ENCODE measurements at places on chromosomes 7 and 10.

- no peak for DNase-seq
These were observed 180.0 kb upstream of the MDFIC start for GRCh38 chr7:114741911-114742310.

- DNase-seq, result no peak
These were observed 64.8 kb downstream of the SORBS1 start for GRCh38 chr10:95496246-95496911.

DNA sequence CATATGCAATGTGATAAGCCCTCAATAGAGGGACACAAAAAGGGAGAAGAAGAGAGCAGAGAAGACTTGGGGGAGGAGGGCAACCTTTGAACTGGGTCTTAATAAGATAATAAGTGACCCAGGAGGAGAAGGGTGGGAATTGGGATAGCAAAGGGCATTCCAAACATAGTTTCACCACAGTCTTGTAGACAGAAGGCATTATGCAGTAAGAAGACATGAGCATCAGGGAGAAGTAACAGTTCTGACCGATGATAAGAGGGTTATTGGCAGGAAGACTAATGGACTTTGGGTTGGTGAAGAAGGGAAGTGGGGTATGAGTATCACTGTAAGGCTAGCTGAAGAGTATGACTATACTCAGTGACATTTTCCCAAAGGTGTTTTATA, 63.6 kb downstream of the TES start:
- DNase-seq, result no peak

DNA sequence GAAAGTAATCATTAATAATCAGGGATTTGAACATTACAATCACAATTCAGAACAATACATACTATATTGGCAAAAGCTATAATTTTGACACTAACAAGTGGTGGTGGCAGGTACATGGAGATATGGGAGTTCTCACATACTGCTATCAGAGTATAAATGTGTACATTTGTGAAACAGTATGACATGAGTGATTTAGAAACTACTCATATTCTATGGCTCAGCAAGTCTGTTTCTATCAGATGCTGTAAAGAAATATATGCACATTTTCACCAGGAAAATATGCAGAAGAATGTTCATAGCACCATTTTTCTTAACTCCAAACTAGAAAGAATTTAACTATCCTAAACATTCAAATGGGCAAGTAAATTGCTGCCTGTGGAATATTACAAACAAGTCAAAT, 620.0 kb downstream of the SH2D4B start:
- DNase-seq, result no peak

- peak; percentile 64 for DNase-seq
These were observed 31.6 kb downstream of the IL15RA start for GRCh38 chr10:5945561-5946418.

GRCh38 chr7:157265051-157265450, 71.8 kb upstream of the DNAJB6 start:
- no peak for DNase-seq

DNA sequence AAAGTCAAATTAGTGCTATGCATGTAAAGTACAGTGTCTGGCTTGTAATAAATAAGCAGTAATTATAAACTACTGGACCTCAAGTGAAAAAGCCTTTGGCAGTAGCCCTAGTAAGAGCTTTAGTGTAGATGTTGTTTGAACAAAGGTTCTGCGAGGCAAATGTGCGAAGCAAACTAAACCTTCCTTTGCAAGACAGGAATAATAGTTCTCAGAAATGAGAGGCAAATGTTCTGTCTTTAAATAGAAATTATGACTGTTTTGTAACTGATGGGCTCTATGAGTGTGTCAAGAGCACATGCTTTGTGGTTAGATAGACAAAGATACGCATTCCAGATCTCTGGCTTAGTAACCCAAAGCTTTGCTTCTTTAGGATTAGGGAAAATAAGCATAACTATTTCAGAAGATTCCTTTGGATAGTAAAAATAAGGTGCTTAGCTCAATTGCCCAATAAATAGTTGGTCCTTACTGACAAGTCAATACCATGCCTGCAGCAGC, 169.2 kb upstream of the CDC14C start:
- no peak for DNase-seq

DNA sequence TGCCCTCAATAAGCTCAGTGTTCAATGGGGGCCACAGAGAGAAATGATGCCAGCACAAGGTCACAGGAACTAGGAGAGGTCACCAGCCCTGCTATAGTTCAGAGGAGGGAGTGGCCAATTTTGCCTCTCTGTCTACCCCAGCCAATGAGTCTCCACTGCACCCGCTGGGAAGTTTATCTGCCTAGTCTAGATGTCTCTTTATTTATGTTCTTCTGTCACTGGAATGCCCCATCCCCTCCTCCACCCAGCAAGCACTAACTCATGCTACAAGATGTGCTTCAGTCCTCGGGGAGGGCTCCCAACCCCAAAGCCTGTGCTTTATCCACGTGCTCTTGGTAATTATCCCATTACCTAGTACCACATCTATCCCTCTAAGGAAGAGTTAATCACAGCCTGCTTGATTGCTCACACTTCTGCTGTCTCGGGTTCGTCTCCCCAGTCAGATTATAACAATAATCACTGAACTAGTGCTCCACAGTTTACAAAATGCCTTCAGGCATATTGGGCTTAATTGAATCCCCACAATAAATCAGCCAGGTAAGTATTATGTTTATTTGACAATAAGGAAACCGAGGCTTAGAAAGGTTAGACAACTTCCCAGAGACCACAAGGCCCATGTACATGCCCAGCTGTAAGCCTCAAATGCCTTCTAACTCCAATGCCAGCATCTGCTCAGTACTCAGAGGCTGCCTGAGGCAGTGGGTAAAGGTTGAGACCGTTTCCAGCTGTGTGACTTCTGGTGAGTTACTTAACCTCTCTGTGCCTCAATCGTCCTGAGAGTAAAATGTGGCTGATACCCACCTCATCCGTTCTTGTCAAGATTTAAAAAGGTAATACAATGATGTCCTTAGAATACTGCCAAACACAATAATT, 3.9 kb downstream of the HIP1 start:
- DNase-seq, result no peak

DNA sequence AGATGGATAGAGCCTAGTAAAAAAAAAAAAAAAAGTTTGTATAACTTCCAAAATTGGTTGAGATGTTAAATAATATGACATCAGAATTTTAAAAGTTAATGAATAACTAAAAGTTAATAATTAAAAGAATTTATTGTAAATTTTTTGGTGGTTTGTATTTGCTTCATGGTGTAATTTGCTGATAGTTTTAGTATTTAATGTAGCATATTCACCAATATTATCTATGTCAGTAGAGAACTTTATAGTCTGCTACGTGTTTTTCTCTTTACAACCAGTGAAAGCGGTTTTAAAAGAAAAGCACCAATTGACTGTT, 51.8 kb upstream of the STEAP4 start:
- no peak for DNase-seq

GRCh38 chr10:10598297-10598696, 419.4 kb upstream of the CELF2 start:
- DNase-seq, result no peak

DNA sequence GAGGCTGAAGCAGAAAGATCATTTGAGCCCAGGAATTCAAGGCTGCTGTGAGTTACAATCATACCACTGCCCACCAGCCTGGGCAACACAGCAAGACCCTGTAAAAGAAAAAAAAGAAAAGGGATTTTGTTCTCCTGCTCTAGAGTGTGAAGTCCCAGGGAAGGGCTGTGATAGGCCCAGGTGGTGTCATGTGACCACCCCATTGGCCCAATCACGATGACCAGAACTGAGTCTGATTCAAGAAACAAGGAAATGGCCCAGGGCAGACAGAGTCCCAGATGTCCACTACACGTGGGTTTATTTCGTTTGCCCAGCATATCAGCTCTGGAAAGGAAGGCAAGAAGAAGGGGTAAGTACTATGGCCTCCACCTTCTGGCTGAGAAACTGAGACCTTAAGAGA, 81.3 kb upstream of the CUX1 start:
- DNase-seq, result no peak

DNA sequence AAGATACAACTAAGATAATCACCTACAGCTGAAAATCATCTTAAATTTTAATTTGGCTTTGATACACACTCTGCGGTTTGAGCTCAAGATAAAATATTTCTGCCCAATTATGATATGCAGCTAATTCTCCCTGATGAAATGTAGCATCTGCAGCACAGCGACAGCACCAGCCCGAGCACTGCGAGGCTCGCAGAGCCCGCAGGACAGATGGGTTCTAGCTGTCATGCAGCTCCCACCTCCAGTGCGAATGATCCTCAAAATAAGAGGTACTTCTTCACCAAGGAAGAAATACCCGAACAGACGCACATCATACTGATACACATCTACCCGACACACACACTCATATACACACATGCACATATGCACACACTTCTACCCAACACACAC, 457.6 kb downstream of the PTPRN2 start:
- no peak for DNase-seq

GRCh38 chr10:4243169-4243568, 458.2 kb upstream of the KLF6 start:
- DNase-seq, result no peak

- no peak for DNase-seq
These were observed 245.3 kb upstream of the CELF2 start for GRCh38 chr10:10772411-10772810.

DNA sequence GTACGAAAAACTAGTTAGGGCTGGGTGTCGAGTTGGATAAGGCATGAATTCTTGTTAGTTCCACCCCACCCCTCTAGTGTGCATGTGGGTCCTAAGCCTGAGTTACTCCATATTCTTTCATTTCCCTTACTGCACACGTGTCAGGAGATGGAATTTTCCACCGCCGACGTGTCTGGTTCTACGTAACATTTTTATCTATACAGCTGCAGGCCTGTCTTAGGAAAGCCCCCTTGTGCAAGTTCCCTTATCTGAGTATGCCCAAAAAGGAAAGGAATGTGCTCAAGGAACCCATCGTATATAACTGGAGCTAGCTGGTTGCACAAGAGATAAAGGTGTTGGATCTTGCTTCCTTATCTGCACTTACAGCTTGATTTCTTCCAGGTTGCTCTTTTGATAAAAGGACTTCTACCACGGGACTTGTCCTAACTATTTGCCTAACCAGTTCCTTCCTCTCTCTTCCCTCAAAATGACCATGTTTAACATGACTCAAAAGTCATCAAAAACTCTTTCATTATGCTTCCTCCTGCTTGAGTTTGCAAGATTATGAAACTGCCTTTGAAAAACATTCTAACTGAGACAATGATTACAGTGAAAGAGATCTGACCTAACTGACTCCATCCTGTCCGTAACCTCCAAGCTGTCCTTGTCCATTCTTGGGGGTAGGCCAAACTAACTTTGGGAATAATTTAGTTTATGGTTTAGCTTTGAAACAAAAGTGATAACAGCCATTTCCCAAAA, 181.4 kb downstream of the AKR1D1 start:
- DNase-seq, result no peak

DNA sequence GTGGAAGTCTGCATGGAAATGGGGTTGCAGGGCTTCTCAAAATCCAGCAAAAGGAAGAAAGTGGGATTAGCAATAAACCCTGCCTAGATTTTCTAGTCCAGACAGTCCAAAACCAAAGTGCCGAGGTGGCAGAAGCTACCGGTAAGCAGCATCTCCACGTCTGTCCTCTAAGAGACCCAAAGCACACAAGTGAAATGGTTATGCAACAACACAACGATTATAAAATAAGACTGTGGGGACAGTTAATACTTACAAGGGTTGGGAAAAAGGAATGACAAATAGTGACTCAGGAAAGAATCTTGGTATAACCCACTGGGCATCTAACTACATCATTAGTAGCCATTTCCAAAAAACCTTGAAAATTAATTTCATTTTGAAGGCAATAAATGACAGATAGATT, 24.7 kb downstream of the CREB3L2 start:
- DNase-seq, result no peak

- no peak for DNase-seq
These were observed 6.6 kb upstream of the TPK1 start for GRCh38 chr7:144842377-144842851.

GRCh38 chr10:8873310-8873709, 818.8 kb downstream of the GATA3 start:
- peak; percentile 45 for DNase-seq

DNA sequence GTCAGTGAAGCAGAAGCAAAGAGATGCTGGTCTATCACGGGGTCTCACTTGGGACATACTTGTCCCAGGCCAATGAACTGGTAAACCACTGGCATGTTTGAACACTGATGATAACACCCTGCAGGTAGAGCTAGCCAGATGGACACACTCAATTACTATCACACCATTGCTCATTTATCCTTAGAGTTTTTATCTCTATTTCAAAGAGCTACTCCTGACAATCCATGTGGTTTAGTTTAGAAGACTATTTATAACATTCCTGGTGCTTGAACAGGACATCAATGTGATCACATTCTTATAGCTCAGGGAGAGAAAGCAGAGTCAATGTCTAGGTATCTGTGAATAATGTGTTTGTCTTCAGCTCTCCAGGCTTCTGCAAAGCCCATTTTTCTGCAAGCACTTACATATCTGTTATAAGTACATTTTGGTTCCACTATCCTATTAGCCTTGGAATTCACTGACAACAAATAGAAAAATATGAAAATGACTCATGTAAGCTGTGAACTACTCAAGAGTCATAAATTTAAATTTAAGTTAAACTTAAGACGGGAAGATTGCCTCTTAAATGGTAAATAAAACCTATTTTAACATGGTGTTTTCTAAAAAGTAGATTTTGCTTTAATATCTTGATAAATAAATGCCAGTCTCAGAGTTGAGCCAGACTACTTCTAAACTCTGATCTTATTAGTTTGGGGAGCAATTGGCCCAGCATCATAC, 106.7 kb upstream of the MBL2 start:
- DNase-seq, result no peak

GRCh38 chr7:94087664-94088352, 83.7 kb upstream of the BET1 start:
- DNase-seq, result peak; percentile 83

- DNase-seq, result no peak
These were observed 27.1 kb downstream of the ABCB4 start for GRCh38 chr7:87448388-87448787.

DNA sequence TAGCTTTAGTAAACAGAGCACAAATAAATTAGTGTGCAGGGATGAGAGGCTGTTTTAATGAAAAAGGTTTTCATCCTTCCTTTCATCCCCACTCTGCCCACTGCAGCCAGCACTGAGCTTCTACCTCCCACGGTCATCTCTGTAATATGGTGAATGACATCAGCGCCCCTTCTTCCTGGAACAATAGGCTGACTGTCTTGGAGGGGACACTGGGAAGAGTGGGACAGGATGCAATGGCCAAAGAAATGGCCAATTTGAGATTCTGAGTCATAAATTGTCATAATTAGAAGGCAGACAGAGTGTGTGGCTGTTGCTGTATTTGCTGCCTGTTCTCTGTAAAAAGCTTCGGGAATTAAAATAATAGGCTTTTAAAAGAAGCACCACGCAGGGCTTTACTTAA, 126.7 kb upstream of the CALN1 start:
- DNase-seq, result no peak

- no peak for DNase-seq
These were observed 100.9 kb downstream of the LHPP start for GRCh38 chr10:124562425-124563060.

DNA sequence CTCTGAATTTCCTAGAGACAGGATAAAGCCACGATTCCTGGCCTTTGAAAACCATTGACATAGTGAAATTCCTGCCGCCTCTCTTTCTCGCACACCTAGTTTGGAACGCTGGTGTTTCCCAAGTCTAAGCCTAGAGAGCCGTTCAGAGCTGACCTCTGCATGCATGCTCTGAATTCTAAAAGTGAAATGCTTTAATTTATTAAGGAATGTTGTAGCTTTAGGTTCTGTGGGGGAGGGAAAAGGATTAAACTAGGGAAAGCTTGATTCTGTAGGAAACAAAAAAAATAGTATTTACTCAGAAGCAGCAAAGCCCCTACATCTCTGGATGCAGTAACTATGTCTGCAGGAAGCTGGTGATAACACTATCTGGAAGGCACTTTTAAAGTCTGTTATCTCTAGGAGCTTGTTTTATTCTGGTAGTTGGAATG, 27.3 kb downstream of the PFKP start:
- no peak for DNase-seq

All from T47D (cell line).